Thyroid gland (tissue), 4 donors: ENCODE measurements at places on chromosomes 3 and 15. TPM values are rescaled to one million over a fixed set of nuclear protein-coding genes. Genes with fewer than 3 reads are reported as not detected.

TNNC1 gene
- total RNA-seq = 16.8 TPM

ERC2 gene
- 5.3 TPM for total RNA-seq

GPR171 gene
- 1.7 TPM for total RNA-seq

GOLGA6L10 gene
- total RNA-seq = 2.5 TPM

TRIM71 gene
- total RNA-seq = not detected

GRCh38 chr3:136404056-136404455, 153.9 kb downstream of the PCCB start:
- no peaks in the 10 kb centered on the region for H3K4me1 ChIP-seq
- H3K27ac ChIP-seq = no peak overlapping the region
- no peaks in the 10 kb centered on the region for H3K36me3 ChIP-seq
- DNase-seq = no peak
- no peak overlapping the region for H3K4me3 ChIP-seq
- no peaks in the 10 kb centered on the region for H3K27me3 ChIP-seq

GRCh38 chr3:172951511-172951910, 189.5 kb downstream of the SPATA16 start:
- no peak overlapping the region for H3K4me3 ChIP-seq
- H3K27ac ChIP-seq = no peak overlapping the region
- H3K36me3 ChIP-seq = no peaks in the 10 kb centered on the region
- no peak for DNase-seq
- no peaks in the 10 kb centered on the region for H3K27me3 ChIP-seq
